ENCODE measurements at places on chromosomes 16 and 17.

GRCh38 chr17:6070913-6071511, 833 bp downstream of the WSCD1 start:
- DNase-seq: peak; percentile 6

DNA sequence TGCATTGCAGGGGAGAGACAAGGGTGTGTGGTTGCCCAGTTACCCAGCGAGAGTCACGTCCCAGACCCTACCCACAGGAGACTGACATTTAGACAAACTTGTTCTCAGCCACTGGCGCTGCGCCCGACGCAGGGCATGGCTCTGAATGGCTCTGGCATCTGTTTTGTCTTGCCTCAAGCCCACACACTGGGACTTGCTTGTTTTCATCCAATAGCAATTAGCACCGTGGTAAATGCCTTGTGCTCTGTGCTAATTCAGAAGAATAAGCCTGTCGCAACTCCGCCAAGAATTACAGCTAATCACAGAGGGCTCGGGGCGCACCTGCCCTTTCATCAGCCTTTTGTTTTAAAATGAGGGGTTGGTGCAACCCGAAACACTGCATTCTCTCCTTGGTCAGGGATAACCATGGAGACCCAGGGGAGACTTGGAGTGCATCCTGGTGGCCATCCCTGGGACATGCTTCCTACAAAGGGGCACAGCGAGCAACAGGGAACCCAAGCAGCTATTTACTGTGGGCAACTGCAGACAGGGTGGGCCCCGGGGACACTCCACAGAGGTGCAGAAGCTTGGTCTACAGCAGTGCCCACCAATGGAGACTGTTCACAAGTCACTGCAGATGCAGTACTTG, 220.6 kb upstream of the ZFHX3 start:
- peak; percentile 97 for DNase-seq

- no peak for DNase-seq
Measured at GRCh38 chr16:27311448-27311830, 2.3 kb upstream of the IL4R start.

GRCh38 chr16:84324434-84325262, 30.0 kb downstream of the WFDC1 start:
- no peak for DNase-seq

- DNase-seq: no peak
Measured at GRCh38 chr16:23757937-23758619, 3.3 kb downstream of the CHP2 start.

- no peak for DNase-seq
Measured at GRCh38 chr17:80386341-80386740, 28.6 kb upstream of the ENDOV start.

- no peak for DNase-seq
Measured at GRCh38 chr16:8867932-8868415, 832 bp downstream of the CARHSP1 start.

- no peak for DNase-seq
Measured at GRCh38 chr16:85614338-85615013, 1.4 kb downstream of the GSE1 start.

DNA sequence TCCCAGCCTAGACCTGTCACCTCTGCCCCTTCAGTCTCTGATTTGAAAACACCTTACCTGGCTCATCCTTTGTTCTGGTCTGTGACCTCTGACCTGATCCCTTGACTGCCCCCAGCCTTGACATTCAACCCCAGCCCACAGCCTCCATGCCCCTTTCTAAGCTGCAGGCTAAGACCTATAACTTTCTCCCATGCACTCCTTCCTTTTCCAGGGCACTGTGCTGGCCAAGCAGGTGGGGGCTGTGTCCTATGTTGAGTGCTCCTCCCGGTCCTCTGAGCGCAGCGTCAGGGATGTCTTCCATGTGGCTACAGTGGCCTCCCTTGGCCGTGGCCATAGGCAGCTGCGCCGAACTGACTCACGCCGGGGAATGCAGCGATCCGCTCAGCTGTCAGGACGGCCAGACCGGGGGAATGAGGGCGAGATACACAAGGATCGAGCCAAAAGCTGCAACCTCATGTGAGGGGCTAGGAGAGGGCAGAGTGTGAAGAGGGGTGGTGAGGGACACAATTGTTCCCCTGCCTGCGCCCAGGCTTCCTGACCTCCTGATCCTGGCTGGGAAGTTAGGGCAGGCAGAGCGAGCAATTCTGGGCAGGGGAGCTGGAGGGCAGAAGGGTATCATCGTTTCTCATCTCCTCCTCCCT, 3.3 kb downstream of the RND2 start:
- DNase-seq: no peak

- DNase-seq: no peak
Measured at GRCh38 chr17:1089915-1090314, 89.9 kb downstream of the ABR start.

DNA sequence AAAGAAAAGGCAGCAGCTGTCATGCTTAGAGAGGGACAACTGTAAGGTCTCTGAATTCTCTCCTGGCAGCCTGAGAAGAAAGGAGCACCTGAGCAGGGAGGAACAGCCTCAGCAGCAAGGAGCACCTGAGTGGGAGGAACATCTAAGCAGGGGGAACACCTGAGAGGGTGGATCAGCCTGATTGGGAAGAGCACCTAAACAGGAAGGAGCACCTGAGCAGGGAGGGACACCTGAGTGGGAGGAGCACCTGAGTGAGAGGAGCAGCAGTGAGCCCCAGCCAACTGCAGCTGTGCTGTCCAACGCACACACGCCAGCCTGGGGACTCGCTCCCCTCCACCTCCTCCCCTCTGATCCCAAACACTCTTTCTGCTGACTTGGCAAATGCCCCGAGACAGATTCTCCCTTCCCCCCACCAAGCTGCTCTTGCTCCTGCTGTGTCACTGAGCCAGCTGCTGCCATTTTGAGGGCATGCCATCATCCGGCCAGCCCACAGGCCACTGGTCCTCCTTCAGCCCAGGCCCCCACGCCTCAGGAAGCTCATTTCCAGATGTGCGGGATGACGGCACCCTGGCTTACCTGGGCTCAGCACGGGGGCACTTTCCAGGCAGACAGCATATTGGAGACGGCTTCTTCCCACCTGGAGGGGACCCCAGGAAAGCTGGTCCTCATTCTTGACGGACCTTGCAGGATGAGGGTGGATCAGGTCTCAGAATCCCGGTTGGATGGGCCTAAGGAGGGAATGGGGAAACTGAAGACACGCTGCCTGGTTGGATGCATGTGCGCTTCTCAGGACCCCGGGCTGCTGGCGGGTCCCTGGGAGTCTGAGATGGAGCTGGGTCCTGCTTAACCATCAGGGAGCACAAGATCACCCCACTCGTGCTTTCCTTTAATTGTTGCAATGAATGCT, 57.7 kb upstream of the RBFOX3 start:
- DNase-seq: no peak

DNA sequence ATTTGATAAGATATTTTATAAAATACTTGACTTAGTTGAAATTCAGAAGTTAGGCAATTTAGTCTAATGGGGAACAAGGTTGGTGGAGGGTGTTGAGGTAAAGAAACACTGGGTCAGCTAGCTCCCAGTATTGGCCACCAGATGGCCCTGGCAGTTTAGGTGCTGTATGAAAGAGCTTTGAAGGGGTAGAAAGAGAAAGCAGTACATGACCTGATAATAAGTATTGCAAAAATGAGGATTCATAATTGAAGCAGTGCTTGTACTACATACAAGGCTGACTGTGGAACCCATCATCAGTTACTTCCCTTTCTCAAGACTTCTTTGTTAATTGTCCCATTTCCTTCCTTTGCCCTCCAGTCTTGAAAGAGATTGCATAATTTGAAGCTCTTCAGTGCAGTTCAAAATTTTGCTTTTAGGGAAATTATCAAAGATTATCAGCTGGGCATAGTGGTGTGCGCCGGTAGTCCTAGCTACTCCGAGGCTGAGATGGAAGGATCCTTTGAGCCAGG, 29.4 kb downstream of the TANC2 start:
- DNase-seq: peak; percentile 51

DNA sequence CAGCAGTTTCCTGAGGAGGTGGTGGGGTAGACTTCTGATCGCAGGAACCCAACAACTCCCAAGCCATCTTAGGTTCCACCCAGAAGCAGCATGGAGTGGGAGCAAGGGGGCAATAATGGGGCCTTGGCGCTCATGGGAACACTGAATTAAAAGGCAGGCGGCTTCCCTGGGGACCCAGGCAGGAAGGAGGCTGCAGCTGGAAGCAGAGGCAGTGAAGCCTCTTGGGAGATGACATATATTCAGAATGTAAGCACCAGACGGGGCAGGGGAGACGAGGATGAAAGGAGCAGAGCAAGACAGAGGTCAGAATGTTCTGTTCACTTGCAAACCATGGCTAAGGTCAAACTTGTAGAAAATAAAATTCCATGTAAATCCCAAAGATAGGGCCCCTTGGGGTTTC, 2.9 kb downstream of the HIGD1B start:
- DNase-seq: no peak
